ENCODE measurements at places on chromosomes 16 and 17.

- no peak for DNase-seq
These were observed 3.5 kb upstream of the CD68 start for GRCh38 chr17:7575959-7576358.

DNA sequence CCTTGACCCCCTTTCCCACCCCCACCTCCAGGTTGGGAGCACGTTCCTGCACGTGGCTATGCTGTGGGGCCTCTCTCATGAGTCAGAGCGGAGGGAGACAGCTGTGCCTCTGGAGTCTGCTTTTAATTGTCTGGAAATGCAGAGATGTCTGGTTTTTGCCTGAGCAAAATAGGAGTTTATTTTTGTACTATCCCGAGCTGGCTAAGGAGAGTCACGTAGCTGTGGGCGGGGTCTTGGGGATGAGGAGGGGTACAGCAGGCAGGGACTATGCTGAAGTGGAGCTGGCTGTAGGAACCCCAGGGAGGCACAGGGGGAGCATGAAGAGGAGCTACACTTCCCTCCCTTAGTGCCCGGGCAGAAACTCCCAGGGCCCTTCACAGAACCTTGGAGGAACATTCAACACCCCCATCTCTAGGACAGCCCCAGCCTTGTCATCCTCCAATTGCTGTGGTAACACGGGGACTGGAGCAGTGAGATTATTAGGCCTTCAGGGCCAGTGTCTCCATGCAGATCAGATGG is 44.7 kb upstream of the LGALS9 start:
- no peak for DNase-seq

DNA sequence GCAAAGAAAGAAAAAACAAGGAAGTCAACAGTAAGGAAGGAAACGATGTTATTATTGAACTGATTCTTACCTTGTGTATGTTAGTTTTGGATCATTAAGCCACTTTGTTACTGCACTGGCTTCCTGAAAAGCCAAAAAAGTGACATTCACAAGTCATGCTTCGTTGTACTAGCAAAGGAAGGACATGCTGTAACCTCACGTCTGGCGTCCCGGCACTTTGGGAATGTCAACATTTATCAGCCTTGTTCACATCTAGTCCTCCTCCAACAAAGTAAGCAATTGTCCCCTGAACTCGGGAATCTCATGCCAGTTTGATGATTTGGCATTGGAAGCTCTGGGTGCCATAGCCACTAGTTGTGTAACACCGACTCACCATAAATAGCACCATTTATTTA is 731 bp upstream of the MKS1 start:
- no peak for DNase-seq

- no peak for DNase-seq
These were observed 892 bp upstream of the KIAA0513 start for GRCh38 chr16:85026703-85027102.

DNA sequence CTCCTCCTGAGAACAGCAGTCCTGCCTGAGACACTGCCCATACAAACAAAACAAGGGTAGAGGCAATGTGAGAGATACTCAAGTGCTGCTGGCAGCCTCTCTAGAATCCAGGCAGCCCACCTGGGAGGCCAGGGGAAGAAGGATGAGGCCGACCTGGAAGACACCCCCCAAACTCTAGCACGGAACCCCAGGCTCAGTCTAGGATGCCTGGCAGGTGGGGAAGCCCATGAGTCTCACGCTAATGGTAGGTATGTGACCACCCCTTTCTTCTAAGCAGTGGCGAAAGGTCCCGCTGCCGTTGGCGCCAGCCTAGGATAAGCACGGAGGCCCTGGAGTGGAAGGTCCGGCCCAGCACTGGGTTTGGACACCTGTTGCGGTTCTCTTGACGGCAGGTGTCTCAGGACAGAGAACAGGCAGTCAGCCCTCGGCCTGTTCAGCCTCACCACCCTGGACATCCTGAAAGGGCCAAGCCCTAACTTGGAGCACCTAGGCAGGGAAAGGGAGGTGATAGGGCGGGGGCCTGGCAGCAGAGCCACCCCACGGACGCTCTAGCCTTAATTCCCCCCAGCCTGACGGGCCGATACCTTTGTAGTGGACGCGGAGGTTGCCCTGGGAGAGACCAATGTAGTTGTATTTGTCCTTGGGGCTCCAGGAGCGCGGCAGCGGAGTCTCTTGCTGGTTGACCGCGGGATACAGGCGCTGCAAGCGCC is 487 bp downstream of the RANBP10 start:
- no peak for DNase-seq

Measured in cerebellar nuclear complex (tissue), 1 donor.